ENCODE measurements at places on chromosomes 11 and 22.
A peak's percentile ranks its signal among the peaks of the same experiment; 100 is the strongest.

DNA sequence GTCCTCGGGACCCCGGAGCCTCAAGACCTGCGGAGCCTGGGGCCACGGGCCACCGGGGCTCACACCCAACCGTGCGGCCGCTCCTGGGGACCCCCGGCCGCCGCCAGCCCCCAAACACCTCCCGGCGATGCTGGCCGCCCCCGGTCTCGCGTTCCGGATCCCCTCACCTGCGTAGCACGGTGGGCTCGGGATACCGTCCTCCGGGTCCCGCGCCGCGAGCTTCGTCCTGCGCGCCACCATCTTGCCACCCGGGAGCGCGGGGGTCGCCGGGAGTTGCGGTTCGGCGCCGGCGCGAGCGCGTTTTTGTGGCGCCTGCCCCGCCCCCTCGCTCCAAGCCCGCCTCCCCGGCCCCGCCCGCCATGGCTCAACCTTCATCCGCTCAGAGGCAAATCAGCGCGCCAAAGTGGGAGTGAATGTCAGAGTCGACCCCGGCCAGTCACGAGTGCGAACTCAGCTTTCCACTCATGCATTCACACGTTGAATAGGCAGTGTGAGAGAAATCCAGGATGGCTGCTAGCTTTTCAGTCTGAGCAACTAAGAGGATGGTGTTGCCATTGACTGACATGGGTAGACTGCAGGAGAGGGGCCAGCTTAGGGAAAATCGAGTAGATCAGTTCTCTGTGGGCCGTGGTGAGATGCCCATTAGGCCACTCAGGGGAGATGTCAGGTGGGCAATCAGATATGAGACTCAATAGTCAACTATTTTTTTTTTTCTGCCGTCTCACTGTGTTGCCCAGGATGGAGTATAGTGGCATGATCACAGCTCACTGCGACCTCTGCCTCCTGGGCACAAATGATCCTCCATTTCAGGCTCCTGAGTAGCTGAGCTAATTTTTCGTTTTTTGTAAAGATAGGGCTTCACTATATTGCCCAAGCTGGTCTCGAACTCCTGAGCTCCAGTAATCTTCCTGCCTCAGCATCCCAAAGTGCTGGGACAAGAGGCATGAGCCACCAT is 28.3 kb downstream of the SERHL2 start:
- H3K27ac ChIP-seq: peak overlapping the region; percentile 72
- H3K27me3 ChIP-seq: no peaks in the 10 kb centered on the region
- peaks cover 62% of the 10 kb centered on the region for H3K36me3 ChIP-seq
- H3K4me1 ChIP-seq: peaks cover 21% of the 10 kb centered on the region

DNA sequence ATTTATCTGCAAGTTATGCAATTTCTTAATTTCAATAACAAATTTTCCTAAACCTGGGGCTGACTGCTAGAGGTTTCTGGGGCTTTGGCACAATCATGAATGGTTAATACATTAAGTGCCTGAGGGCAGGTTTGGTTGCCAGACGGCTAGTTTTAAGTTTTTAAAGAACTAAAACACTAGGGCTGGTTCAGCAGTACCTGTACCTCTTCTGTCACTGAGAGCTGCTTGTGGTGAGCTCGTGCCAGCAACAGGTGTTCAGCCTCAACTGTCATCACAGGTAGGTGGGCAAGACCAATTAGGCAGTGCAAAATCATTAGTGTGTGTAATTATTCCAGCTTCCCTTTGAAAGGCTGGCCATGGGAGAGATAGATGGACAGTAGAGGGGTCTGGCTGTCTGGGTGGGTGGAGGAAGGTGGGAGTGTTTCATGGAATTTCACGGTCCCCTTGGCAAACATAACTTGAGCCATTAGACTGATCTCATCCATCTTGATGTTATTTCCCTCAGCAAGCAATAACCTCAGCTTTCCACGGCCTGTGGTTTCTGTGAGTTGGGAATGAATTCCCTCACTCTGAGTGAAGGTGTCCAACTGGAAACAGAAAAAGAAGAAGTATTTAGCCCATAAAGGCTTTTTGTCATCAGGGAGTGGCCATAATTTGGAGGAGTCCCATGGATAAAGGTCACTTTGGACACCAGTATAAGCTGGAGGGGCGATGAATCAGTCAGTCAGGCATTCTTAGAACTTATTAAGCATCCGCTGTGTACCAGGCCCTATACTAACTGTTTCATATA is 114.8 kb downstream of the SNX19 start:
- no peak overlapping the region for H3K27ac ChIP-seq
- H3K27me3 ChIP-seq: no peaks in the 10 kb centered on the region
- H3K4me1 ChIP-seq: no peaks in the 10 kb centered on the region
- DNase-seq: no peak

DNA sequence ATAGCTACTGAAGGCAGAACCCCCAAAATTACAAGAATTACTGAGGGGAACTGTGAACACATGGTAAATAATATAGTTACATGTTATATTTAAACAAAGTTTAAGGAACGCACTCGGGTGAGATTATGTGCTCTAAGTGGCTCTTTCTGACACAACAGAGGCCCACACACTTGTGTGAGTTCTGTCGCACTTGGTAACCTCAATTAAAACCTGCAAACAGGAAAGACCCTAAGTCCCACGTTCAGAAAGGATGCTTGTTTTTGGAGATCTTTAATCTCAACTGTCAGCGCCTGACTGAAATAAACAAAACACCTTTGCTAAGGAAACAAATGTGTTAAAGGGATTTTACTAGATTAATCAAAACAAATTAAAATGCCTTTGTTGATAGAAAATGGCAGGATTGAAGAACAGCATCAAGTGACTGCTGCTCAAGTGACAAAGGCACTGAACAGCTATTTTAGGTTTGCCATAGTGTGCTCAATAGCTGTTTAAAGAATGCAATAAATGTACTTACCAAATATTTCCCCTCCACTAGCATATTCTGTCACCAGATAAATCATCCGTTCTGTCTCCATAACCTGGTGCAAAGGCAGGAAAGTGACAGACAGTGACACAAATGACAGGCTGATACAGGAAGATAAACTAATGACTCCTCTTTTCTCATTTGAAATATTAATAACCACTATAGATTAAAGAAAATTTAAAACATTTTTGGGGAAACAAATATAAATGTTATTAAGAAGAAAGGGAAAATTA is 116.3 kb upstream of the APOA1 start:
- H3K27ac ChIP-seq: no peak overlapping the region
- no peaks in the 10 kb centered on the region for H3K36me3 ChIP-seq
- no peak for DNase-seq
- H3K27me3 ChIP-seq: no peaks in the 10 kb centered on the region

DNA sequence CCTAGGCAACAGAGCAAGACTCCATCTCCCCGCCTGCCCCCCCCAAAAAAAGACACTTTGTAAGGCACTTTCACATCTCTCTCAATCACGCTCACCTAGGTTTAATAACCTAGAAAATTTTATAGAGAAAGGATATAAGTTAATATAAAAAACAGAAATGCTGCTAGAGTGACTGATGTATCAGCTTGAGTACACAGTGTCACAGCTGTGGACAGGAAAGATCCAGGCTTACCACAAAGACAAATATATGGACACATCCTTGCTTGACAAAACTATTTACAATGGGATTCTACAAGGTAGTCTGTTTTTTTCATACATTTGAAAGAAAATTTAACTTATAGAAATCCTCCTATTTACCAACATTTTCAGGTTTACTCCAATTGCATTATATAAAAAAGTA is 96.7 kb downstream of the ABTB2 start:
- H3K27me3 ChIP-seq: no peaks in the 10 kb centered on the region
- peaks cover 49% of the 10 kb centered on the region for H3K4me1 ChIP-seq
- no peak overlapping the region for H3K27ac ChIP-seq
- H3K36me3 ChIP-seq: no peaks in the 10 kb centered on the region

- DNase-seq: no peak
- H3K4me1 ChIP-seq: peaks cover 14% of the 10 kb centered on the region
- H3K4me3 ChIP-seq: no peak overlapping the region
- no peaks in the 10 kb centered on the region for H3K27me3 ChIP-seq
Observed at GRCh38 chr11:76673176-76674142, 2.9 kb upstream of the LRRC32 start.
